ENCODE measurements at places on chromosomes 12 and 14.
A peak's percentile ranks its signal among the peaks of the same experiment; 100 is the strongest.

- DNase-seq = no peak
These were observed 154.0 kb upstream of the BCL2L14 start for GRCh38 chr12:11916771-11917170.

DNA sequence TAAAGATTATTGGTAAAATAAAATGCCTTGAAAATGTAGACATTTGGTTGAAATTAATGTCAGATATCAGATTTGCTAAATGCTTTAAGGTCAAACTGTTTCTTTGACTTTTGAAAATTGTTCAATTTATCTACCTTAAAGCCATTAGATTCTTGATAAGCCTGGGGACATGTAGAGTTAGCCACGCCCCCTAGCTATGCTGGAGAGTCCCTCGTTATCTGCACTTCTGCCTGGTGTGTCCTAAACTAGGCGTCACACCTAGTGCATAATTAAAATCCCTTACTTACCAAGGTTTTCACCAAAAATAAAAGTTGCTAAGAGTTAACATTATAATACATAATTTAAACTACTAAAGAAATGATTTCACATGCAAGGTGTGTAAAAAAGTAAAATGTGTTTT lies 79.5 kb downstream of the EGLN3 start:
- no peak for DNase-seq

DNA sequence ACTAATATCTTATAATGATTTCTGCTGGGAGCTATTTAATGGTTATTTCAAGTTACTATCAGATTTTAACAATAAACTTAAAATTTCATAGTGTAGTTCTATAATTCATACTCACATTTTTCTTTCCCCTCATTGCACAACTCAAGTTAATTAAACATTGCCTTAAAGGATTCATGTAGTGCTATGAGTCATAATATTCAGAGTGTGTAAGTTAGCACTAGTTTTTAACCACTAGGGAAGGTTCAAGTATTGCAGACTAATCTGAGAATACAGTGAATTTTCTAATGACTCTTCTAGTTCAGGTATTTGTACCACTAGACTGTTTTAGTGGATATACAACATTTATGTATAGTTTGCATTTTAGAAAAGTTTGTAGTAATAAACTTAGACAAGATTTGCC lies 49.9 kb downstream of the FOXA1 start:
- no peak for DNase-seq

GRCh38 chr12:111100003-111100402 lies 179.6 kb upstream of the MYL2 start:
- no peak for DNase-seq

DNA sequence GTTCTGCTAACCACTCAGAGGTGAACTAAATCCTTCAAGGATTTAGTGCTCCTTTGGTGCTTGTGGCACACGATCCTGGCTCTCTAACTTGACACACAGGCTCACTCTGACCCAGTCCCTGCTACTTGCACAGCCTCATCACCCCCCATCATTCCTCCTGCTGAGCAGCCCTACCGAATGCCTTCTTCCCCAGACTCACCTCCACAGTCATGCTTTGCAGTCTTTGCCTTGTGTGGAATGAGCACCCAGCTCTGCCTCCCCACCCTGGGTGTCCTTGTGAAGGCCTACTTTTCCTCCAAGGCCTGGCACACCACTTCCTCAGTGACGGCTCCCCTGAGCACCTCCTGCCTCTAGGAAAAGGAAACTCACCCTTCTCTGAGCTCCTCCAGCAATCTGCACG lies 7.9 kb upstream of the TINF2 start:
- no peak for DNase-seq

DNA sequence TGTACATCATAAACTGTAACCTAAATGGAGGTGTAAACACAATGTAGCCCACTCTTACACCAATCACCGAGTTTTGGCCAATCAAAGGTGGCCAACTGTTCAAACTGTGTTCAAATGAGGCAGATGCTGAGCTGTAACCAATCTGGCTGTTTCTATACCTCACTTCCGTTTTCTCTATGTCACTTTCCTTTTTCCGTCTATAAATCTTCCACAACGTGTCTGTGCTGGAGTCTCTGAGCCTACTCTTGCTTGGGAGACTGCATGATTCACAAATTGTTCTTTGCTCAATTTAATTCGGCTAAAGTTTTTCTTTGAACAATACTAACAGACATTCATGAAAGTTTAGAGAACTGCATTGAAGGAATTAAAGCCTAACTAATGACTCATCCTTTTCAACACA lies 547.1 kb upstream of the USP15 start:
- DNase-seq = no peak

- no peak for DNase-seq
These were observed 216.7 kb downstream of the FOXG1 start for GRCh38 chr14:28983279-28983678.

DNA sequence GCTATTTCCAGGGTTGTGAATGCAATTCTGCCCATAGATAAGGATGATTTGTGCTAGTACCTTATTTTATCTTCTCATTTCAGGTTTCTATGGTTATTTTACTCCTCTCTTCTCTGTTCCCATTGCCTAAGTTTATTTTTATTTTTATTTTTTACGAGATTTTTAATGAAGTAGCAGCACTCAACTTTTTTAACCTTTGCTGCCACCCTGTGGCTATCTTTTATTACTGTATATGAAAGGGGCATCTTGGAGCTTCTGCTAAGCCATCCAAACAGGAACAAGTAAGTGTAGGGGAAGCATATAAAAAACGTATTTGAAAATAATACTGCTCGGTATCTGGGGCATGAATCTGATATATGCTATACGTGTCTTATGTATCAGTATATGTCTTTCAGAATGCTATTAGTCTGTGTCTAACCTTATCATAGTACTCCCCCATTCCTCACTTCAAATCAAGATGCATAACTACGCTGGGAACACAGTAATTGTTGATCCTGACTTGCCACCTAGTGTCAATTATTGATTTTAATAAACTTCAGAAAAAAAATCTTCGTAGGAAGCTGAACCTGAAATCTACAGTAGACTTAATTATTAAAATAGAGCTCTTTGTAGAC lies 60.3 kb downstream of the KLRG1 start:
- DNase-seq = peak; percentile 58

DNA sequence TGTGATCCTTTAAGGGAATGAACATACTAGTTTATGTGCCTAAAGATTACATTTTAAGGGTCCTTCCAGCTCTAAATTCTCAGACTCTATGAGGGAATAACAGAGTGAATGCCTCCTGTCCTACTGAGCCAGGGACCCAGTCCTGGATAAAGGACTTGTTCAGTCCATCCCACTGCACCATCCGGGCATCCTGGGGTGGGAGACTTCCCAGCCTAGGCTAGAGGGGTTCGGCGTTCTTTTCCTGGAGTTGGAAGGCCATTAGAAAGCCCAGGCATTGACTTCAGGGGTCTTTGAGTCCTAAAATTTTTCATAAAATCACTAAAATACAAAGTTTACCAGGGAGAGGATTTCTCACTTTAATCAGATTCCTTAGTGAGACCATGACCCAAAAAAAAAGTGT lies 127.9 kb upstream of the FKBP4 start:
- no peak for DNase-seq

- DNase-seq = no peak
These were observed 335.6 kb downstream of the SYT1 start for GRCh38 chr12:79200176-79200575.

DNA sequence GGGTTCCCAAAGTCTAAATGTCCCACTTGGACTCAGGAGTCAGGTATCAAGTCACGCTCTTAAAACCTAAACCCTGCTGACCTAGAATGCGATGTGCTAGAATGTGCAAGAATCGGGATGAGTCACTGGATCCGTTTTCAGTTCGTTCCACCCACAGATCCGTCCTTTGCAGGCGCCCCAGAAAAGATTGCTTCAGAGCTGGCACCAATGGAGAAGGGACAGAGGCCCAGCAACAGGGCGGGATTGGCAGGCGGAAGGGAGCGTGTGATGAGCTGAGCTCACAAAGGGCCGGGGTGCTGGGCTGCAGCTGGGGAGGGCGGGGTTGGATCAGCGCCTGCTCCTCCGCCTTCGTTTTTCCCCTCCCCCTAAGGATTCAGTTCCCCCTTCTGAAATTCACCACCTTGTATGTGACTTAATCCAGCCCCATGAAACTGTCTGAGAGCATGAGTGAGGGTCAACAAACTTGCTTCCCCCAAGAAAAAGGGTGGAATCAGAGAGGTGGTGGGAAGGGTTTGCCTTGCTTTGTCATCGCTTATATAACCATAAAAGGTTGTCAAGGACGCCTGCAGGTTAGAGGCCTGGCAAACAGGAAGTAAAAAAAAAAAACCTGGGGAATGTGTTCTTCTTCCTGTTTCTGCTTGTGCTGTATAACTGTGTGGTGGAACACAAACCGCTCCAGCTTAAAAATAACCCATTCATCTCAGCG lies 2.8 kb upstream of the UBC start:
- DNase-seq = peak; percentile 95

GRCh38 chr12:25436206-25437030 lies 116.7 kb downstream of the LMNTD1 start:
- DNase-seq = peak; percentile 68

DNA sequence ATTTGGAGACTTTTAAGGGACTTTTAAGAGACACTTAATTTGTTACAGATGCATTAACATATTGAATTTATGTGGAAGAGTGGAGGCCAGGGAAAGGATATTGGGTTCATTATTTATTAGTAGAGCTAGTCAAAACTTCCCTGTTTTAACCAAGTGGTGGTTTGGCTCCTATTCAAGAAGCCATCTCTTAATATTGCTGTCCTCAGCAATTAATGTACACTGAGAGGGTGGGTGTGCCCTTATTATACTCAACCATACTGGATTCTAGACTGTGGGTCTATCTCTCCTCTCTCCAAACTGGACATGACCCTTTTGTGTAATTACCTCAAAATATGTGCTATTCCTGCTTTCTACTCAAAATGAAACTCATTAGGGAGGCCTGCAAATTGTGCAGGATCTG lies 398.7 kb upstream of the DDHD1 start:
- DNase-seq = no peak
